ENCODE measurements at places on chromosomes 6 and 20.

GRCh38 chr6:25150031-25150430 is 129.1 kb upstream of the CARMIL1 start:
- DNase-seq: no peak

- DNase-seq: no peak
Measured at GRCh38 chr20:5643936-5644335, 106.3 kb upstream of the SHLD1 start.

- DNase-seq: peak; percentile 46
Measured at GRCh38 chr6:52285177-52286068, 881 bp upstream of the MCM3 start.

DNA sequence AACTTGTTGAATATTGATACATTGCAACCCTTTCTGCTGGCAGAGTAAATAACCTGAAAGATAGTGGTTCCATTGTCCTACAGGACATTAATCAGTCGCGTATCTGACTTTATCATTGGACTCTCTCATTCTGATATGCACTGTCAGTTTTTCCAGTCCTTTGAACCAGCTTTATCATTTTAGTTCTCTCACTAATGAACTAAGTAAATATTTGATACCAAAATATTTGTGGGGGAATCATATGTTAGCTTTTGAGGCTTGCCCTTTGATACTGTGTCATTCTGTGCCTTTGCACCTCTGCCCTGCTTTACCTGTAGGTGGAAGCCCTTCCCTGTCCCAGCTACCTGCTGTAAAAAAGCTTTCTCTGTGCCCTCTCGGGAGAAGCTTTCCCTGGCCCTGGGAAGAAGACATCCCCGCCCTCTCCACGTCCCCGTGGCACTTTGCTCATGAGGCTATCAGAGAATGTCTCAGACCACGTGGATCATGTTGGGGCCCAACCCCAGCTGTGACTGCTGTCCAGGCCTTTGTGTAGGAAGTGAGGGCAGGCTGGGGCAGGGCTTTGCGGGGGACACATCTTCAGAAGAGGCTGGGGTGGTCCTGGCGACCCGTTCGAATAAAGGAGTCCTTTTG is 117.8 kb upstream of the NXT1 start:
- no peak for DNase-seq

DNA sequence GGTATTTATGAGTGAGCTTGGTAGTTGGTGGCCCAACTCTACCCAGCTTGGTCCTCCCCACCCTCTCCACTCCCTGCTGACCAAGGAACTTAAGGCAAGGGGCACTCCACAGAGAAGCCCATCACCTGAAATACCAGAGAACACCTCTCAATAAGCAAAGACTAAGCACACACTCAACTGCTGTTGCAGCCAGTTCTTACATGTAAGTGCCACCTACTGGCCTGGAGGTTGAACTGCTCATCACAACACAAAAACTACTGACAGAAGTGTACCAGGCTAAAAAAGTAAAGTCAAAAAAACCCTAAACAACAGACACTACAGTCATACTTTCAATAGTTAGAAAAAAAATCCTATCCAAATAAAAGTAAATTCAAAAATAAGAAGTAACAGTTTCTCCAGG is 146.2 kb downstream of the FAM83B start:
- no peak for DNase-seq

GRCh38 chr6:68634726-68635411 is at the start of gene ADGRB3:
TSS of gene ADGRB3 (plus strand) at chr6:68635282. CDS start at chr6:68638676, 3,394 bp downstream.
- peak; percentile 94 for DNase-seq

- no peak for DNase-seq
Measured at GRCh38 chr6:118252474-118252873, 295.6 kb upstream of the PLN start.

- DNase-seq: no peak
Measured at GRCh38 chr6:119614138-119614537, 264.6 kb upstream of the MAN1A1 start.

- no peak for DNase-seq
Measured at GRCh38 chr20:46046588-46047310, 17.7 kb downstream of the SLC12A5 start.
